Immature natural killer cell (primary cell): ENCODE measurements at places on chromosomes 1 and 21. TPM values are rescaled to one million over a fixed set of nuclear protein-coding genes. Genes with fewer than 3 reads are reported as not detected.

GRCh38 chr1:26999440-26999987 is 6.0 kb downstream of the TRNP1 start:
- no peak for DNase-seq

GRCh38 chr1:178862416-178862815 is 8.5 kb downstream of the ANGPTL1 start:
- no peak for DNase-seq

- DNase-seq: no peak
These were observed 1769.7 kb downstream of the MRPL39 start for GRCh38 chr21:23837564-23837963.

GRCh38 chr1:9201401-9202239 is 33.0 kb upstream of the H6PD start:
- DNase-seq: no peak

DNA sequence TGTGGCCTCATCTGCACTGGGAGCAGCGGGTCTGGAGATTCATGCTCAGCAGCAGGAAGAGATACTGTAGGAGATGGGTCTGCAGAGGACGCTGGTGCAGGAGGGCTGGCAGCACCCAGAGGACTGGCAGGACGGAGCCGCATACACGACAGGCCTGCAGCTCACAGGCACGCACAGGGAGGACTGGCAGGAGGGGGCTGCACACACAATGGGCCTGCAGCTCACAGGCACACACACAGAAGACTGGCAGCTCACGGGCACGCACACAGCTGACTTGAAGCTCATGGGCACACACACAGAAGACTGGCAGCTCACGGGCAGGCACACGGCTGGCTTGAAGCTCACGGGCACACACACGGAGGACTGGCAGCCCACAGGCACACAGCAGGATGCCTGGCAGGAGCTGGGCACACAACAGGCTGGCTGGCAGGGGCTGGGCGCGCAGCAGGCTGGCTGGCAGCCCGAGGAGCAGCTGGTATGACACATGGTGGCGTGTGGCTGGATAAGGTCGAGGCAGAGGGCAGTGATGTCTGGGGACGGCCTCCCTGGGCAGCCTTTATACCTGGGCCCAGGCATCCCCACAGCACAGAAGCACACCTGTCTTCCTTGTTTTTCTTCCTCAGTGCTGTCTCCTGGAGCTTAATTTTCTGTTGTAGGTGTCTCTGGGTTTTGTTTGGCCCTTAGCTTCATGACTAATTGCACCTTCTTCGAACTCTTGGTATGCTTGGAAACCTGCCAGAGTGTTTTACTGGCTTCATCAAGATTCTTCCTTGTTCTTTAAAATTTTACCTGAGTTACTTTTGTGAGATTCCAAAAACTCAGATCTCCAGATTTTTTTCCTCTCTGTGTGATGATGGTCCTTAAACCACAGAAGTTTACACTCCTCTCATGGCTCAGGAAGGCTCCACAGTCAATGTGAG is at the start of gene KRTAP12-2:
KRTAP12-2 (minus strand) TSS at position 527 of the 920 bp plus-strand sequence; CDS start at position 486, 41 bp downstream.
- DNase-seq: no peak

DNA sequence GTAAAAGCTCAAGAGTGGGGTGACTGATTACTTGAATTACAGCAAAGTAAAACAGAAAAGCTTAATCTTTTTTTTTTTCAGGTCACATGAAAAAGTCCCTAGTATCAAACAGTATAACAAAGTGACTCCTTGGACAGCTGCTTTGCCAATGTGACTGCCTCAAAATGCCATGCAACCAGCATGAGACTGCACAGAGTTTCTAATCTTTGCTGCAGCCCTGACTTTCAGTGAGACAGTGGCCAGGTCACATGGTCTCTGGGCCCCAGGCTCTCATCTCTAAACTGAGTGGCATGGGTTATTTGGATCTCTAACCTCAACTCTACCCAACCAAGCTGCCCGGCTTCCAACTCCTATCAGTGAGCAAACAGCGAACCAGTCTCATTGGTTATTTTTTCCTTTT is 169.0 kb downstream of the VAV3 start:
- DNase-seq: no peak

DNA sequence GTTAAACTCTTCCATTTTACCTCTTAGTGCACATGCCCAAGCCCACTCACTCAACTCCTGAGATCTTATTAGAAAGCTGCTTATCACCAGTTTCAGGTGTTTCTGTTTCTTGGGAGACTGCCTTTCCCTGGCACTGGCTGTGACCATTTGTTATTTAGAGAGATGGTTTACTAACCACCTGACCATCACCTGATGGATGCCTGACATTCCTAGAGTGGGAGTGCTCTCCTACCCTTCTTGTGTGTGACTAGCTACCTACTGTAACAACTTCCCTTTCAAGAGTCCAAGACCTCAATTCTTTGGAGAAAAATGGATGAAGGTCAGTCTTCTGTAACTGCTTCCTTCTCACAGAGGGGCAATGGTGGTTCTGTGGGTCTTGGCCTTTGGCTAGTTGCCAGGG is 755.2 kb upstream of the ADAMTS5 start:
- no peak for DNase-seq

DNA sequence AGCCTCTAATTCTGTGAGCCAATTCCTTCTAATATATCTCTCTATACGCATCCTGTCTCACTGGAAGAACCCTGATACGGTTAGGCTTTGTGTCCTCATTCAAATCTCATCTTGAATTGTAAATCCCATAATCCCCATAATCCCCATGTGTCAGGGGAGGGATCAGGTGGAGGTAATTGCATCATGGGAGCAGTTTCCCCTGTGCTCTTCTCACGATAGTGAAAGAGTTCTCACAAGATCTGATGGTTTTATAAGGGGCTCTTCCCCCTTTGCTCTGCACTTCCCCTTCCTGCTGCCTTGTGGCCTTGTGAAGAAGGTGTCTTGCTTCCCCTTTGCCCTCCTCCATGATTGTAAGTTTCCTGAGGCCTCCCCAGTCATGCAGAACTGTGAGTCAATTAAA is 116.1 kb downstream of the MRPS6 start:
- no peak for DNase-seq

GRCh38 chr21:19830446-19830845 is 1167.8 kb upstream of the NCAM2 start:
- no peak for DNase-seq

DNA sequence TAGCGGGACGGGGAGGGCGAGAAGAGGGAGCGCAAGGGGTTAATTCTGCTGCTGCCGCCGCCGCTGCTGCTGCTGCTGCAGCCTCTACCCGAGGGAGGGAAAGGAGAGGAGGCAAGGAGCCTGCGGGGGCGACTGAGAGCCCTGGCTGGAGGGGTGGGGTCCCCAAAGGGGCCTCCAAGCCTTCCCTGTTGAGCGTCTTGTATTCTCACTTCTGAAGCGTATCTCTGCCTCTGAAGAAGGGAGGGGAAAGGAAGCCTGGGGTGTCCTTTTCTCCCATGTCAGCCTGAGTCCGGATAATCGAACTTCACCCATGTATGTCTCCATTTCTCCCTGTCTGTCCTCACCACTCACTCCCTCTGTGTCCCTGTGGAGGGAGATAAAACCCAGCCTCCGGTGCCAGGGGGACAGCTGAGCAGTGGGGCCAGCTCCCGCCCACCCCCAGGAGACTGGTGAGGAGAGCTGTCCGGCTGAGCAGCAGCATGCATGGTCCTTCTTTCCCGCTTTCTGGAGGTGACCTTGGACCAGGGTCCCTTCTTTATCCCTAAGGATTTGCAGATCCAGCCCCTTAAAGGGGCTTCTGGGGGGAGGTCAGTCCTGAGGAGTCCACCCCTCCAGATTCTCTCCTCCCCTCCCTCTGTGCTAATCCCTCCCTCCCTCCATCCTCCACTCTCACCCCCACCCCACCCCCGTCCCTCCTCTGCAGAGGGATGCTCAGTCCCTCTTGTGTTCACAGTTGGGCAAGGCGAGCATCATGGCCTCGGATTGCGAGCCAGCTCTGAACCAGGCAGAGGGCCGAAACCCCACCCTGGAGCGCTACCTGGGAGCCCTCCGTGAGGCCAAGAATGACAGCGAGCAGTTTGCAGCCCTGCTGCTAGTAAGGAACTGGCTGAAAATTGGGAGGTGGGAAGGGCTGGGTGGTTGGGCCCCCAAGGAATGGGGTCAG is 1.0 kb downstream of the NCDN start:
- DNase-seq: no peak

- DNase-seq: no peak
These were observed 68.8 kb upstream of the SSX2IP start for GRCh38 chr1:84758968-84759491.

DNA sequence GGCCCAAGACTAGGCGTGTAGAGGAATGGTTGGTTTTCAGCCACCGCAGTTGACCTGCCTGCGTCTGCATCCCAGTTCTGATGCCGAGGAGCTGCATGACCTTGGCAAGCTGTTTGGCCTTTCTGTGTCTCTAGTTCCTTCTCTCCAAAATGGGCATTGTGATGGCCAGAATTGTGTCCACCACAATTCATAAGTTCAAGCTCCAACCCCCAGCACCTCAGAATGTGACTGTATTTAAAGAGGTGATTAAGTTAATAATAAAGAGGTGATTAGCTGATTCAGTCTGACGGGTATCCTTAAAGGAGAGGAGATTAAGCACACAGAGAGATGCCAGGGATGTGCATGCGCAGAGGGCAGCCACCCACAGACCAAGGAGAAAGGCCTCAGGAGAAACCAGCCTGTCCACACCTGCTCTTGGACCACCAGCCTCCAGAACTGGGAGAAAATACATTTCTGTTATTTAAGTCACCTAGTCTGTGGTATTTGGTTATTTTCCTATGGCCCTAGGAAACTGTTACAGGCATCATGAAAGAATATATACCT is 28.5 kb downstream of the MAB21L3 start:
- no peak for DNase-seq

DNA sequence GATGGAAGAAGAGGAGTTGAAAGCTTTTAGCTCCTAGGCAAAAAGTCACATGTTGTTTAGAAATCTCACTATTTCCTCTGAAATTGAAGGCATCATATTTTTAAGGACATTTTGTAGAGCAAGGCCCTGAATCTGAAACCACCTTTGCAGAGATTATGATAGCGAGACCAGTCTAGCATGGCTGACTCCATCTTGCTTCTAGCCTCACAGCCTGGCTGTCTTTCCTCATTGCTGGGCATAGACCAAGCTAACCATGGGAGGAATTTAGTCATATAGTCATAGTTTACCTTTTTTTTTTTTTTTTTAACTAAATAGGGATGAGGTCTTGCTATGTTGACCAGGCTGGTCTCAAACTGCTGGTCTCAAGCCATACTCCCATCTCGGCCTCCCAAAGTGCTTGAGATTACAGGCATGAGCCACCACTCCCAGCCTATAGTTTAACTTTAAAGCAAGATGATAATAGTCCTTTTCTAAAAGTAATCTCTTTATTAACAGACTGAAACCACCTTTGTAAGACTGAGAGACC is 42.2 kb upstream of the ZNF326 start:
- DNase-seq: no peak

- DNase-seq: no peak
These were observed 41.2 kb downstream of the SSBP3 start for GRCh38 chr1:54364995-54365394.

DNA sequence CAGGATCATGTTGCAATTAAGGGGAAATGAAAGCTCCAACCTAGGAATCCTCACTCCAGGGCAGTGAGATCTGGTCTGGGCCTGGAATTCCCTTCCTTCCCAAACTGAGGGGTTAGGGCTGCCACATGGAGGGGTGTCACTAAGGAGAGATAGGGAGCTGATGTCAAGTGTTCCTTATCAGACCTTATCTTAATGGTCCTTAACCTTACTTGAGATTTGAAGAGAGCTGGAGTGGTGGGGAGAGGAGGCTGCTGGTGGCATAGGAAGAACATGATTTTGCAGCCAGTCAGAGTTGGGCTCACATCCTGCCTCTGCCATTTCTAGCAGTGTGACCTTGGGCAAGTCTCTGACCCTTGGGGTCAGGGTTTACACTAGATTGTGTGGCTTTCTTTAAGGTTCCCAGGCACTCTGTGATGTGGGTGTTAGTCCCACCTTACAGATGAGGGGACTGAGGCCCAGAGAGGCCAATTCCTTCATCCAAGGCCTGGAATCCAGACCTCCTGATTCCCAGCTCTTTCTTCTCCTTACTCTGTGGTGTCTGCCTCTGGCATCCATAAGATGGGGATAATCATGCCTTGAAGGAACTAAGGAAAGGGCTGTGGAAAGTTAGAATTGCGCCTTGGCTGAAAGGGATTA is 56.3 kb upstream of the SYNC start:
- no peak for DNase-seq

GRCh38 chr1:64956733-64957441 is 9.5 kb downstream of the JAK1 start:
- peak; percentile 68 for DNase-seq

- no peak for DNase-seq
These were observed 51.9 kb upstream of the C8B start for GRCh38 chr1:57017717-57018116.

DNA sequence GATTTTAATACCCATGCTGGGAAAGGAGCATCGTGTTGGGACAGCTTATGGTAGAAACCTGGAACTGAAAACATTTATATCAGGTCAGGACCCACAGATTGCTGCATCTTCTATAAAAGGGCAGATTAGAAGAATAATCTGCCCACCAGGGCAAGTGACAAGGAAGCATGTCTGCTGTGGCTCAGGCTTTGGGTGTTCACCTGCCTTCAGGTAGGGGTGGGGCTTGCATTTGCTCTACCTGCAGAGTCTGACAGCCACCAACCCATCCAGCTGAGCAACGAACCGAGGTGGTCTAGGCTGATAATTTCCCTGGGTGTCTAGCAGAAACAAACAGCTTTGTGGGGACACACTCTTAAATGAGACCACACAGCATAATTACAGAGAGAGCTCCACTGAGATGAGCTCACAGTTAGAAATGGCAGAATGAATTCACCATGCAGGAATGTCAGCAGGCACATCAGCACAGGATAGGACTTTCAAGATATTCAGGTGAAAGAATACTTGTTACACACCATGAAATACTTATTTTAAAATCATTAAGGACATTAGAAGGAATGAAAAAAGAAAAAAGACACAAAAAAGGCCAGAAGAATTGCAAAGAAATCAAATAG is 36.1 kb upstream of the B3GALT5 start:
- no peak for DNase-seq

DNA sequence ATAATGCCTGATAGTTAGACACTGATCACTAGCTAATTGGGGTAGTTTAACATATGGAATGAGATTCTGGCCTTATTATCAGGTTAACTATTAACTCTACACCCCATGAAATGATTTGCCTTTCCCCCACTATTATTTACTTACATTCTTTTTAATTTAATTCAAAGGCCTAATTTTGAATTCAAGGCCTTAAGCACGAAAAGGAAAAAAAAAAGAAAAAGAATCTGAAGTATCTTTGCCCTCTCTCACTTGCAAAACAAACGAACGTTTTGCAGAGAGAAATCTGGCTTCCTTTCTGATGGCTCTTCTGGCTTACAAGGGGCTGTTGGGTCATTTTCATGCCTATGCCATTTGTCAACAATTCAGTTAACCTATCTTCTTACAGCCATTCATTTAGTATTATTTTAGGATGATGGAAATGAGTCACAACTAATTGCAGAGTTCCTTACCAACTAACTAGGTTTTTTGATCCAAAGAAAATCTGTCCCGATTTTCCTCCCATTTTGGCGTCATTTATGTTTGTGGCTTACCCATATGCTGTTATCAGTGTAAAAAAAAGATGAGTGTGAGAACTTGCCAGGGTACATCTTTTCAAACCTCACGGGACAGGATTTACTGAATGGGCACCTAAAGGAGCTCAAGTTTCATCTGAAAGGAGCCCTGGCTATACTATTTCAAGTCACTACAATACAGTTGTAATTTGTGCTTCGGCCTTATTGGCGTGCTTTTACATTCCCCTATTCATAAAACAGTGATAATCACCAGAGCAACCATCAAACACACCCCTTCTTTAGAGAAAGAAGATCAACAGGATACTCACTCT is 1.9 kb upstream of the ERRFI1 start:
- DNase-seq: no peak

The FAM151A gene
- polyA plus RNA-seq: not detected

The OR6K3 gene
- polyA plus RNA-seq: not detected

The C1orf87 gene
- not detected for polyA plus RNA-seq

The CDA gene
- not detected for polyA plus RNA-seq

The PADI1 gene
- polyA plus RNA-seq: not detected
